ENCODE measurements at places on chromosomes 1 and 21. TPM values are rescaled to one million over a fixed set of nuclear protein-coding genes. Genes with fewer than 3 reads are reported as not detected.

Gene AUNIP
- 1.1 TPM for total RNA-seq

Gene TXNIP
- 18.7 TPM for total RNA-seq

Gene SH3BGR
- total RNA-seq, result 2.7 TPM

Gene ENO1
- total RNA-seq, result 2,369 TPM

Gene CASQ2
- not detected for total RNA-seq

Gene MYOG
- not detected for total RNA-seq

Gene SELE
- not detected for total RNA-seq

Gene RASSF5
- total RNA-seq, result 2.1 TPM

Gene OPTC
- not detected for total RNA-seq

Gene PRKCZ
- 36.4 TPM for total RNA-seq

Gene HIVEP3
- 4.9 TPM for total RNA-seq

Gene ECM1
- 20.5 TPM for total RNA-seq

Gene ZFP69
- 2.2 TPM for total RNA-seq

Gene FMN2
- total RNA-seq, result 3.3 TPM

Gene PLA2G4A
- 0.89 TPM for total RNA-seq

Gene CFAP74
- under 0.01 TPM for total RNA-seq

Gene EDARADD
- 2.4 TPM for total RNA-seq

Gene RNU1-4
- total RNA-seq, result under 0.01 TPM

Gene FAM163A
- total RNA-seq, result not detected

Gene TSPEAR
- not detected for total RNA-seq

Gene CDC42BPA
- total RNA-seq, result 19.6 TPM

Gene FCMR
- total RNA-seq, result not detected

Gene B3GALT5
- total RNA-seq, result 7.5 TPM

Gene GPR25
- 0.33 TPM for total RNA-seq

Gene SPRR1B
- not detected for total RNA-seq

Gene CLCA4
- total RNA-seq, result not detected

Gene KIF26B
- 2.6 TPM for total RNA-seq

Gene OPRD1
- total RNA-seq, result under 0.01 TPM

Gene NPHS2
- total RNA-seq, result not detected

Gene VASH2
- 4.1 TPM for total RNA-seq

Gene PANK4
- 30.0 TPM for total RNA-seq

Gene BSND
- not detected for total RNA-seq

Gene TGFBR3
- total RNA-seq, result 7.7 TPM

Gene KCNE2
- not detected for total RNA-seq

Gene OR2T33
- total RNA-seq, result 0.13 TPM

Gene RAB42
- 4.6 TPM for total RNA-seq

Data from mesangial cell (primary cell).